ENCODE measurements at places on chromosomes 11 and 22.

DNA sequence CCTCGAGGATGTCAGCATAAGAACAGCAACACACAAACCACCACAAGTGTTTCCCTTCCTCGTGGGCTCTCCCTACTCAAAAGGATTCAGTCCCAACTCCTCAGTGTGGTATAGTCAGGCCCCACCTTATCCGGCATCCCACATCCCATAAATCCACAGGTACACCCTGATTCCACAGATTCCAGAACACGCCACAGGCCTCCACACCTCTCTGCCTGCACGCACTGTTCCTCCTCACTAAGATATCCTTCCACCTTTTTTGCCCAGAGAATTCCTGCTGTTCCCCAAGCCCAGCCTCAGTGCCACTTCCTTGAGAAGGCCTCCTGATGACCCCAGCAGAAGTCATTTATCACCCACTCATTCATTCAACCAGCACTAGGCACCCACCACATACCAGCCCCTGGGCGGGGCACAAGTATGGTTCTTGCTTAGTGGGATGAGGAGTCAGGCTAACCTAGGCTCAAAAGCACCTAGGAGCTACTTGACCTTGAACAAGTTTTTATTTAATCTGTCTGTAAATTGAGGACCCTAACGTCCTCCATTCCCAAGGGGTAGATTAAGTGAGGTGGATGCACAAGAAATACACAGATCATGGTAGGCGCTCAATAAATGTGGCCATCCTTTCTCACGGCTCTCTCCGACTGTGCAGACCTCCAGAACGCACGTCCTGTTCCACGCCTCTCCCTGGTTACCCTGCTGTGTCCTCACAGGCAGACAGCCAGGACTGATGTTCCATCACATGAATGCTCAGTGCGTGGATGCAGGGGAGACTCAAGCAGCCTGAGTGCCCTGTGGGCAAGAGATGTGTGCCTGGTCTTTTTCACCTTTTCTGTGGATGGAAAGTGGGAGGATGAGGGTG is 2.1 kb upstream of the KCNJ4 start:
- DNase-seq: no peak

GRCh38 chr11:113551645-113552044 is 76.4 kb upstream of the DRD2 start:
- DNase-seq: no peak

DNA sequence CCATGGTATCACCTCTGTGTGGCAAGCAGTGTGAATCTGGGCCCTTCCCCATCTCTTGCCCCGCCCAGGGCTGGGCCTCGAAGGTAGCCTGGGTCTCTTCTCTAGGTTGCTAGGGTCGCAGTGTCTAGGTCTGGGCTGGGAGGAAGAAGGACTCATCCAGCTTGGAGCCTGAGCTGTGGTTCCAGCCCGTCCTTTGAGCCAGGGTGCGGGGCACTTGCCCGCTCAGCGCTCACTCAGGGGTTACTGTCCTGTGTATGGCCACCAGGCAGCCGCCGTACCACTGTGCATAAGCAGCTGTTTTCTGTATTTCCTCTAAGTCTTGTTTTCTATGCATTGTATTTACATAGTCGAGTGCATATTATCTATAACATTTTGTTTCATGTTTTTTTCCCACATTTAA is 160.9 kb downstream of the TBC1D22A start:
- DNase-seq: no peak

DNA sequence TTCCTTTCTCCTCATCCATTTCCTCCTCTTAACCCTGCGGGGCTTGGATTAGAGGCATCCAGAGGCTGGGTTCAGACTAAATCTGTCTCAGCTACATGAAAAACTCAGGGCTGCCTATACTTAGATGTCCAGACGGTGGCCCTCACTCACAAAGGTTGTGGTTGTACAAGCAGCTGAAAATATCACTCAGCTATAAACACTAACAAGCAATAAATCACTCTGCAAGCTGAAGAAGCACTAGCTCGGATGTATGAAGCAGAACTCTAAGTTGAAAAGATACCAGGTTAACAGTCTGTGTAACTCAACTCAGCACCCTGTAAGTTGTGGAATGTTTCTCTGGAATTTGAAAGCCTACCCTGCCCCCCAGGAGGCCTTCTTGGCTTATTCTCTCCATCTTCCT is 82.9 kb downstream of the EXT2 start:
- no peak for DNase-seq

DNA sequence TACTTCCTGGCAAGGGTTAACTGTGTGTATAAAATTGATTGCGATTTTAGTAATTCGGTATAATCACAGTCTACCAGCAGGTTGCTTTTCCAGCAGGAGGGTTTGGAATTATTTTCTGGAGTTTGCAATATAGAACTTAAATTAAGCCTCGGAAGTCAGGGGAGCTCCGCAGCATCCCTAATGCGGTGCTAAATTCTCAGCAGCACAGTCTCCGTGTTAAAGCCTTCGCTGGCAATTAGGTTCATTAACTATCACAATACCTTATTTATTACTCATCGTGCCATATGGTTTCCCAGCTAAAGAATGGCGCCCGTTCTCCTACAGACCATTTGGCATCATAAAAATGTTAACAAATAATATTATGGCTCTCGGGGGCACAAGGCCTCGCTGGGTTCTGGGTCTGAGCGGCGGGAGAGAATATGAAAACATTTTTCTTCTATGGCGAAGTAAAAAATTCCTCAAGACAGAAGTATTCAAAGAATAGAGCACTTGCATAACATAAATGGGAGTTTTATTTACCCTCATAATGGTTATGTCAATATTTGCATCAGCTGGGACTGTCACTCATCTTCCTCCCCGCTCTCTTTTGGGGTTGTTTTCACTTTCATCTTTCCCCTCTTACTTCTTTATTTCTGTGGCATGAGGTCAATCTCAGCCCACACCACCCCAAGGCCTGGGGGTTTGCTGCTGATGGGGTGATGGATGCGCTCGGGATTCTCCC is 28.1 kb upstream of the ZBTB16 start:
- DNase-seq: no peak

DNA sequence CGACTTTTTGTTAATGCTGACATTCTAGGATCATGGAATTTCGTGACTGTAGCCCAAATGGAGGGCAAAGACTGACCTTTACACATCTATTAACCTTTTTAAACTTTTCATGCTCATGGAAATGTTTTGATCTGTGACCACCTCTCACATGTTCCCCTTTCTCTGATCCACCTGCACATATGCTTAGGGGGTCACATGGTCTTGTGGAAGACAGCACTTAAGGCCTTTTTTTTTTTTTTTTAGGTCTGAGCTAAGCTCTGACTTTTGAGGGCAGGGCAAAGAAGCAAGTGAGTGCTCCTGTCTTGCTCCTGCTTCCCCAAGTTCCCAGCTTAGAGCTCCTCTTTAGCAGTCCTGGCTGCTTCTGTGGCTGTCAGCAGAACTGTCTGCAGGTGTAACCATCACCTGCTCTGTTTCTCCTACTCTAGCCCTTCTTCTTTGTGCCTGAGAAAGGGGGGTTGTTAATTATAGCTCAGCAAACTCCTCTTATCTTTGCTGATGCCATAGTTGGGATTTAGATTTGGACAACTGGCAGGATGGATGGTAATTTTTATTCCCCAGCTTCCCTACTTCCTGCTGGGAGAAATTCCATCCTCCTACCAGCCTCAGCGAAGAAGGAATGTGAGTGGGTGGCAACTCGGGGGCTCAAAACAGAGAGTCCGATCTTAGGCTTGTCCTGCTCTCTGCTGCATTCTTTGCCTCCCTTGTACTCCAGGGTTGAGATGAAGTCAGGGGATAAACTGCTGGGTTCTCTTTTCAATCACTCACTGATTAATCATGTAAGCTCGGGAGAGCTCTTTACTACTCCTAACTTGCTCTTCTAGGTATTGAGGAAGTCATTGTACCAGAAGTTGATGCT is 64.4 kb downstream of the GRAMD1B start:
- DNase-seq: no peak

GRCh38 chr11:114653148-114653547 is 25.2 kb upstream of the NXPE2 start:
- DNase-seq: no peak

DNA sequence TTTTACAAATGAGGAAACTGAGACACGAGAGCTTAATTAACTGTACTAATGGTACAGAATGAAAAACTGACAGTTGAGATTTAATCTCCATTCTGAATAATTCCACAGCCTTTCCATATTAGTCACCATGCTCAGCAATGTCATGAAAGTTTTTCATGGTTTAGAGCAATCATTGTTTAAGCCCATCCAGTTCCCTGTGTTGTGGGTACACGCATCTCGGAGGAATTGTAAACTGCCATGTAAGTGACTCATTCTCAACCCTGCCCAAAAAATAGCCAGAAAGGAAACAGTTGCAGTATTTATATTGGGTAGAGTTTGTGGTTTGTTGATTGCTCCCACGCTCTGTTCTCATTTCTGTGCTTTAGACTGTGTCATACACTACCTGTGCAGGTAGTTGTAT is 1790.8 kb downstream of the LRRC4C start:
- DNase-seq: peak; percentile 13

- DNase-seq: no peak
These were observed at the start of gene CREB3L1 for GRCh38 chr11:46277622-46278386. Gene CREB3L1, plus strand, starts transcription at chr11:46277662. Its CDS starts 450 bp downstream, at chr11:46278112.
